ENCODE measurements at places on chromosomes 5 and 9.

GRCh38 chr9:133727277-133727875 is 10.8 kb downstream of the SARDH start:
- no peak for DNase-seq

- DNase-seq = no peak
Measured at GRCh38 chr5:80254767-80255430, 949 bp downstream of the SERINC5 start.

- DNase-seq = no peak
Measured at GRCh38 chr5:180084638-180085561, 13.3 kb upstream of the RNF130 start.

- no peak for DNase-seq
Measured at GRCh38 chr5:10556893-10557746, 6.8 kb upstream of the ANKRD33B start.

Measured in fibroblast of skin of abdomen (primary cell).